Stimulated activated CD4-positive, alpha-beta T cell treated with anti-CD3 and anti-CD28 coated beads, Interleukin-4, amount 100 ng/mL, for 24 hours (primary cell): ENCODE measurements at places on chromosomes 3 and 15.

GRCh38 chr3:194797555-194798250, 112.0 kb downstream of the FAM43A start:
- no peak for DNase-seq

GRCh38 chr3:72398781-72399180, 449.5 kb downstream of the SHQ1 start:
- no peak for DNase-seq

- no peak for DNase-seq
These were observed 241.5 kb upstream of the WNT5A start for GRCh38 chr3:55728461-55729100.

DNA sequence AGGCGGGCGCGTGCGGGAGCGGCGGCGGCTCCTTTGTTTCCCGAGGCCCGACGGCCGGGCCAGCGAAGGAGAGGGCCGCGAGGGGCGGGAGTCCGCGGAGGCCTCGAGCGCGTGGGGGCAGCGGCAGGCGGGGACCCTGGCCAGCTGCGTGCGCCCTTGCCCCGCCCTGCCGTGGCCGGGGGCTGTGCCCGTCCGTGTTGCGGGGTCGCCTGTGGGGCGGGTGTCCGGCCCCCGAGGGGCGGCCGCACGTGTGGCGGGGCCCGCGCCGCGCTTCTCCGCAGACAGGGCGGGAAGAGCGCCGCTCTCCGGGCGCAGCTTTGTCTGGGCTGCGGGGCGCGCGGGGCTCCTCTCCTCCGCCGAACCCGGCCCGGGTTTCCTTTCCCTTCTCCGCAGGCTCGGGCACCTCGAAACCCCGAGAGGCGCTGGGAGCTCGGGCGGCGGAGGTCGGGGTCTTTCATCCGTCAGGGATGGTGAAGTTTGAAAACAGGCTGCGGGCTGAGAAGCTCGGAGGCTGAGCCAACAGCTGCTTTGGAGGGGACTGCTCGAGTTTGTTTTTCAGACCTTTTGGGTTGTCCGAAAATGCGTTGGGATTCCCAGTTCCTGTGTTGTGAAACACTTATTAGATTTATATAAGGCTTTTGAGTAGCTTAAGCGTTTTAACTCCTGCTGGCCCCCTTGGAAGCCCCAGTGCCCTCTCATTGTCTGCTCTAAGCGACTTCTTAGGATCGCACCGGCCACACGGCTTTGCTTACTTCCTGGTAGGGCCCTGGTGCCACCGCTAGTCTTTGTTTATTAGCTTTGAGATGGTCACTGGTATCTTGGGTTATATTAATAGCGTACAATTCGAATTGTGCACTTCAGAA, 817 bp downstream of the USP3 start:
- DNase-seq, result peak; percentile 46

DNA sequence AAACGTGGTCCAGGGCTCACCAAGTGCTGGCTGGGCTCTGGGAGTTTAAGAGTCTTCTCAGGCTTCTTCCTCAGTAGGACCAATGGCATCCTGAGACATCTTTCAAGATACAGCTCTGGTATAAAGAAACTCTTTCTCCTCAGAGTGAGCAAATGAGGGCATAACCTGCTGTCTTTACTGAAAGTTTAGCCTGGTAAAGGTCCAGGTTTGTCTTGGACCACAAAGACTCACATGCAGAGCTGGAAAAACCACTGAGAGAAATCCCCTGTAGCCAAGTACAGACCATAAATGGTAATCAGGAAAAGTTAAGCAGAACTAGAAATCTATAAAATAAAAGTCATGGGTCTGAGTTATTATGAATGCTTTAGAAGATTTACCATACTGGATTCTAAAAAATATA, 23.1 kb downstream of the CD47 start:
- DNase-seq, result no peak

DNA sequence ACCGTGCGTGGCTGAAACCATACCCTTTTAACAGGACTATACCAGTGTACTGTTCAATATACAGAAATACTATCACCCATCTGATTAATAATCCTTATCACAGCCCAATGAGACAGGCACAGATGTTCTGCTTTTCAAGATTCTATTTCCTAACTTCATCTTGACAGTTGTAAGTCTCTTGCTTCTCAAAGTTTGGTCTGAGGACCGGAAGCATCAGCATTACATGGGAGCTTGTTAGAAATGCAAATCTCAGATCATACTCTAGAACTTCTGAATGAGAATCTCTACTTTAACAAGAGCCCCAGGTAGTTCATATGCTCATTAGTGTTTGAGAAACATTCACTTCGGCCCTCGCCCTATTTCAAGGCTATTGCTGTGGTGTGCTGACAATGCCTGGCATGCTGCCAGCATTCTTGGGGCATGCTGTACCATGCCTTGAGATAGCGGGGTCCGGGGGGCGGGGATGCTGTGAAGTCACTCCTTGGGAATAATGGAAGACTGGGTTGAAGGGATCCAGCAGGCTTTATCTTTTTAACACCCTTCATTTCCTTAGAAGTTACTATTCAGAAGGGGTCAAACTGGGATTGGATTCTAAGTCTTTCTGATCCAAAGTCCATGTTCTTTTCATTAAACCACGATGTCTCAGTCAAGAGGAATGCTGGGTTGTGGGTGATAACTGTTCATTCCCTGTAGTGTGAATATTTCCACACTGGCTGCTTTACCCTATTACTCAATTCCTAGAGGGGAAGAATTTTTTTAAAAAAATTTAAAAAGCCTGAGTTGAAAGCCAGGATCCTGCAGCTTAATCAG, 194.7 kb downstream of the LPP start:
- no peak for DNase-seq

- DNase-seq, result no peak
These were observed 39.0 kb downstream of the ESYT3 start for GRCh38 chr3:138473391-138473790.

DNA sequence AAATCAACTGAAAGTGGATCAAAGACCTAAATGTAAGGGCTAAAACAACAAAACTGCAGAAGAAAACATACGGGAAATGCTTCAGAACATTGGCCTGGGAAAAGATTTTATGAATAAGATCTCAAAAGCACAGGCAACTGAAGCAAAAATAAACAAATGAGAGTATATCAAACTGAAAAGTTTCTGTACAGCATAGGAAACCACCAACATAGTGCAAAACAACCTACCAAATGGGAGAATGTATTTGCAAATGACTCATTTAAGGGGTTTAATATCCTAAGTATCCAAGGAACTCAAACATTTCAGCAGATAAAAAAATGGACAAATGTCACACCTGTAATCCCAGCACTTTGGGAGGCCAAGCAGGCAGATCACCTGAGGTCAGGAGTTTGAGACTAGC, 489.1 kb downstream of the ROBO1 start:
- DNase-seq, result no peak

- DNase-seq, result no peak
These were observed 128.8 kb downstream of the FOXP1 start for GRCh38 chr3:71454512-71455403.

DNA sequence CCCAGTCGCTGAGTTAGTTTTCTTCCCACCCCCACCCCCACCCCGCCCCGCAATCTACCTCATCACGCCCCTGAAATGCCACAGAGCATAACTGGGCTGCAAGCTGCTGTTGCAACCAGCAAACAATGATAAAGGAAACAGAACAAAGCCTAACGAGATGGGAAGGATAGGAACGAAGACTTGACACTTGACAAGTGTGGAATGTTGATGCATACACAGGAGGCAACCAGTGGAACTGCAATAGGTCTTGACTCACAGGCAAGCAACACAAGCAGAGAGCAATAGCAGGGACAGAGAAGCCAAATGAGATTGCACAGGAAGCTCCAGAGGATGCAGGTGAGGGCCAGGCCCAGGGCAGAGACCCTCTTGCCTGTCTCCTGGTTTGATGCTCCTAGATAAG, 225.9 kb downstream of the IGSF11 start:
- DNase-seq, result no peak

DNA sequence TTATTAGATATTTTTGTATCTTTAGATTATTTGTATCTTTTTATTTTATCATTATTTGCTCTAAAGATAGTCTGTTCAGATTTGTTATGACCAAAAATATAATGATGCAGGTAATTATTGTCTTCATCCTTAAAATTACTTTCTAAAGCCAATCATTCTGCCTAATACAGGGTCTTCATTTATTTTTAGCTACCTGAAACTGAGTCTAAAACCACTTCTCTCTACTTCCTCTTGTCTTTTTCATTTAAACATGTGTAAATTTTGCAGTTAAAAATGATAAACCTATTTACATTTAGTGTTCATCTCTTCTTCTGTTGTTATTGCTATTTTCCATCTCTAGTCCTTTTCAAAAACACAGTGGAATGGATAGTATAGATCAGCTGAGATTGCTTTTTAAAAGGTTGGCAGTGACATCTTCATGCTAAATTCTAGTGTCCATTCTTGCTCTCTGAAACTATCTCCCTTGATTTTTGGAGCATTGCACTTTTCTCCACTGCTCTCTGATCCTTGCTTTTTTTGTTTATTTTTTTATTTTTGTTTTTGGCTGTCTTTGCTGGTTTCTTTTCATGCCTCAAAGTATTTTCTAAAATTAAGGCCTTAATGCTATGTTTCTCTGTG, 91.8 kb downstream of the UBE2E2 start:
- DNase-seq, result no peak

GRCh38 chr3:154973851-154974250, 106.3 kb upstream of the MME start:
- no peak for DNase-seq

- peak; percentile 75 for DNase-seq
These were observed 1.2 kb upstream of the LRRC34 start for GRCh38 chr3:169813757-169814517.

GRCh38 chr3:72549761-72550581, 298.3 kb downstream of the SHQ1 start:
- no peak for DNase-seq

DNA sequence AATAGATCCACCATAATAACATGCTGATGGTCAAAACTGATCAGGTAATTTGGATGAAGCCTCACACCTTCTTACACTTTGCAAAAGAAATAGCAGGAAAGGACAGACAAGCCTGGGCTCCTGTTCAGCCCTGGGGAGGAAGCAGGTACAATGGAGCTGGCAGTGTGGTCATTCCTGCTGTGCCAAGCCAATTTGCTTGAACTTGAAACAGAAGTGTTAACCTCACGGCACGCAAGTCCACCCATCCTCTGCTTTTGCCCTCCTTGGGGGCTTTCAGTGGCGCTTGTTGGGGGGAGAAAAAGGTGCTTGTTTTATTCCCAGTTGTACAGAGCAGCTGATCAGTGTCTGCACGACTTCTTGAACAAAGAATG, 36.8 kb upstream of the RFTN1 start:
- DNase-seq, result no peak

DNA sequence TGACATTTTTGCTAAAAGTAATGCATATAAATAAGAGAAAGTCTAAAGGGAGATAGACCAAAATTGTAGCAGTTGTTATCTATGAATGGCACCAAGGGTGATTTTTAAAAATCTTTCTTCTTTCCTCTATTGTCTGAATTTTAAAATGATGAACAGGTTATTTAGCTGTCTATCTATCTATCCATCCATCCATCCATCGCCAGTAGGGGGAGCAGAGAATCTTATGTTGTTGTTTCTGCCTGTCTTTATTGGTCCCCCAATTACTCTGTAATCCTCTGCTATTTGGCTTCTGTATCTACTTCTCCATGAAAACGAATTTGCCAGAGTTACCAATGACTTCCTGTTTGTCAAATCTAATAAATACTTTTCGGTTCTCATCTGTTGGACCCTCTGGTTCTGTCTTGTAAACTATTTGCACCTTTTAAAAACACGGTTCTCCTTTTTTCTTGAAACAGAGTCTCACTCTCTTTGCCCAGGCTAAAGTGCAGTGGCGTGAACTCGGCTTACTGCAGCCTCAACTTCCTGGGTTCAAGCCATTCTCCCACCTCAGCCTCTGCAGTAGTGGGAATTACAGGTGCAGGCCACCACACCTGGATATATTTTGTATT, 86.0 kb downstream of the ECT2 start:
- DNase-seq, result no peak

GRCh38 chr3:67192466-67192865, 194.4 kb downstream of the KBTBD8 start:
- DNase-seq, result no peak

DNA sequence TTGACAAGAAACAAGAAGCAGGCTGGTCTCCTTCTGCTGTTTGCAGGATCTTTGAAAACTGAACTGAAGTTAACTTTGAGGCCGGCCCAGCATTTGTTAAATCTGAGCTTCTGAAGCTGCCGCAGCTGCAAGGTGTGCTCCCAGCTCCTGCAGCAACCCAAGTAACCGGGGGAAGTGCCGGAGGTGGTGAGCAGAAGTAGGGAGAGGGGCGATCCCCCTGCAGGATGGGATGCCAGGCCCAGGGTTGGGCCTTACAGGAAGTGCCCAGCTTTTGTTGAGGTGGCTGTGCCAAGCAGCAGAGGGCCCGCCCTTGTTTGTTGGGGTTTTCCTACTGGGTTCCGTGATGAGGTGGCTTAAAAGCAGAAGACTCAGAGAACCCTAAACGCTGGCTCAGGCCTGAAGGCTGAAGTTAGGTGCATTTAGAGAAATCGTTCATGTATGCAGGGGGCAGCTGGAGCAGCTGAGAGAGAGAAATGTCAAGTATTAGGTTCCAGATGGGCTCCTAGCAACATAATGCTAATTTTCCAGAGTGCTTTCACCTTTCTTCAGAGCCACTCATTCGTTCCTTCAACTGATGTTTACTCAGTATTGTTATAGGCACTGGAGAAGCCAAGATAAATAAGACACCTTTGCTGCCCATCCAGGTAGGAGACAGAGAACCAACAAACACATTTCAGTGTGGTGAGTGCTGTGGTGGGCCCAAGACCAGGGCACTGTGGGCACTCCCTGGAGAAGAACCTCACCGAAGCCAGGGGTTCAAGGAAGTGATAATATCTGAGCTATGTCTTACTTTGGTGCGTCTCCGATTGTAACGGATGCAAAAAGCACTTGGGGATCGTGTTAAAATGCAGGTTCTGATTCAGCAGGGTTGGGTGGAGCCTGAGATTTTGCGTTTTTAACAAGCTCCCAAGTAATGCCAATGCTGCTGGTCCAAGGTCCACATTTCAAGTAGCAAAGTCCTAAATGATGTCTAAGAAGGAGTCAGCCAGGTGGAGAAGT, 42.2 kb upstream of the PLCL2 start:
- DNase-seq, result peak; percentile 75

DNA sequence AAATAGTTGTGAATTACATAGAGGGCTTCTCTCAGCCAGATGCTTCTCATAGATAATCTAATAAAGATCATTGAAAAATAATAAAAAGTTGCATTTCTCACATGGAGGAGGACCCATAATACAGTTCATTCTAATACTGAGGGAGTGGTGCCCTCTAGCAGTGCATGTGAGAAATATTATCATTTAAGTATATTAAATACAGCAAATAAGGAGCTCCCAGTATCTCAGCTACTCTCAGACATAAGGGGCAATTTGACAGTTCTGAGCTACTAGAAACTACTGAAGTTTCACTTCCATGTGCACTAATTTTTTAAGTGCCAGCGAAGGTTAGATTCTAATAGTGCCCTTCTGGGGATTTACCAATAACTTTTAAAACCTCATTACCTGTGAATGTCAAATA, 188.3 kb downstream of the IL5RA start:
- no peak for DNase-seq

DNA sequence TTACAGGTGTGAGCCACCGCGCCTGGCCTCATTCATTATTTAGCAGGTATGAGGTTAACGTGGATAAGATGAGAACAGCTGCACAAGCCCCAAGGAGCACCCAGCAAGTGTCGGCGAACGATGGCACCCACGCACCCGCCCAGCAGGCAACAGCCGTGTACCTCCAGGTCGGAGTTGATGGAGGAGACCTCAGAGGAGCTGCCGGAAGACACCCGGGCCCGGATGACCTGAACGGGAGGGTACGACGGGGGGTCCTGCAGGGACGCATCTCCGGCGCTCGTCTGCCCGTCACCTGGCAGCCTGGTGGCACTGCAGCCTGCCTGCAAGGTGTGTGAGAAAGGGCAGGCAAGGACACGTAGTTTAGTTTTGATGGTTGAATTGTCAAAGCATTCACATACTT, 29.1 kb downstream of the TMEM44 start:
- no peak for DNase-seq
